ENCODE measurements at places on chromosomes 3 and 15.

- DNase-seq = no peak
These were observed at the start of gene ZNF710 for GRCh38 chr15:90001062-90001682. Gene ZNF710 (plus strand): TSS chr15:90001324. CDS start chr15:90067138, 65,814 bp downstream.

DNA sequence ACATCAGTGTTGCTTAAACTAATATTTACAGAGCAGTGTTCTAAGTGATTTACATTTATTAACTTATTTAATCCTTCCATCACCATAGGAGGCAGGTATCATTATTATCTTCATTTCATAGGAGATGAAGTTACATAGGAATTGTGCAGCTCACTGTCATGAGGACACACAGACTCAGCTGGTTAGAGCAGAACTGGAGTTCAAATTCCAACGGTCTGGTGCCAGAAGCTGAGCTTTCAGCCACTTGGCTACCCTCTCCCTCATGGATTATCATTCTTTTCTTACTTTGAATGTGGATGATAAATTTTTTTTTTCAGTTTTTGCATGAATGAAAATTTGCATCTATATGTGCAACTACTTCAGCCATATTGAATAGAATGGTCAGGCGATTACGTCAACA lies 86.0 kb upstream of the LRIG1 start:
- no peak for DNase-seq

DNA sequence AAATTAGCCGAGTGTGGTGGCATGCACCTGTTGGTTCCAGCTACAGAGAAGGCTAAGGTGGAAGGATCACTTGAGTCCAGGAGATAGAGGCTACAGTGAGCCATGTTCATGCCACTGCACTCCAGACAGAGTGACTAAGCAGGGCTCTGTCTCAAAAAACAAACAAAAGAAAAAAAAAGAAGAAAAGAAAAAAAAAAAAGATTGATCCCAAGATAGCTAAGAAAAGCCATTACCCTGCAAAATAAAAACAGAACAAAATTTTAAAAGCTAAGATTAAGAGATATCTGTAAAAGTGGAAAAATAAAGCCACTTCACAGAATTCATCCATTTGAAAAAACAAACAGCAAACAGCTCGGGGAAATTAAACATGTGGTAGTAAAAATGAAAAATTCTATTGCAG lies 23.8 kb downstream of the LRRC2 start:
- DNase-seq = no peak

- DNase-seq = no peak
These were observed 345.6 kb downstream of the FEZF2 start for GRCh38 chr3:62027796-62028195.

GRCh38 chr3:119240101-119240590 lies 532 bp downstream of the B4GALT4 start:
- no peak for DNase-seq

DNA sequence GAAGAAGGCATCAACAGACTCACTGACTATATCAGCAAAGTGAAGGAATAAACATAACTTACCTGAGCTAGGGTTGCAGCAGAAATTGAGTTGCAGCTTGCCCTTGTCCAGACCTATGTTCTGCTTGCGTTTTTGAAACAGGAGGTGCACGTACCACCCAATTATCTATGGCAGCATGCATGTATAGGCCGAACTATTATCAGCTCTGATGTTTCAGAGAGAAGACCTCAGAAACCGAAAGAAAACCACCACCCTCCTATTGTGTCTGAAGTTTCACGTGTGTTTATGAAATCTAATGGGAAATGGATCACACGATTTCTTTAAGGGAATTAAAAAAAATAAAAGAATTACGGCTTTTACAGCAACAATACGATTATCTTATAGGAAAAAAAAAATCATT lies 17.8 kb downstream of the LMOD3 start:
- no peak for DNase-seq

DNA sequence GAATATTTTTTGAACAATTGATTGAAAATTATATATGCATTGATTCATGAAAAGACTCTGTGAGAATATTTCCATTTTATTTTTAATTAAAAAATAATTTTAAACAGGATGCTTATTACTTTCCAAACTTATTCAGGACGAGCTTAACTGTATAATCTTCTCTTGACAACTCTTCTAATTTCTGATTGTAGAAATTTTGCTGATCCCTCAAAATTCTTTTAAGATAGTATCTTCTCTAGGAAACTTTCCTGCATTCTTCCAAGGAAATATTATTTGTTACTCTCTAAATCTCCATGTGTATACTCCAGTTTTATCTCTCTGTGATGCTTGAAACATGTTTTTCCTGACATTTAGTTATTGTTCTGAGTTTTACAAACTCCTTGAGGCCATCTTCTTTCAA lies 197.2 kb downstream of the BCHE start:
- no peak for DNase-seq

DNA sequence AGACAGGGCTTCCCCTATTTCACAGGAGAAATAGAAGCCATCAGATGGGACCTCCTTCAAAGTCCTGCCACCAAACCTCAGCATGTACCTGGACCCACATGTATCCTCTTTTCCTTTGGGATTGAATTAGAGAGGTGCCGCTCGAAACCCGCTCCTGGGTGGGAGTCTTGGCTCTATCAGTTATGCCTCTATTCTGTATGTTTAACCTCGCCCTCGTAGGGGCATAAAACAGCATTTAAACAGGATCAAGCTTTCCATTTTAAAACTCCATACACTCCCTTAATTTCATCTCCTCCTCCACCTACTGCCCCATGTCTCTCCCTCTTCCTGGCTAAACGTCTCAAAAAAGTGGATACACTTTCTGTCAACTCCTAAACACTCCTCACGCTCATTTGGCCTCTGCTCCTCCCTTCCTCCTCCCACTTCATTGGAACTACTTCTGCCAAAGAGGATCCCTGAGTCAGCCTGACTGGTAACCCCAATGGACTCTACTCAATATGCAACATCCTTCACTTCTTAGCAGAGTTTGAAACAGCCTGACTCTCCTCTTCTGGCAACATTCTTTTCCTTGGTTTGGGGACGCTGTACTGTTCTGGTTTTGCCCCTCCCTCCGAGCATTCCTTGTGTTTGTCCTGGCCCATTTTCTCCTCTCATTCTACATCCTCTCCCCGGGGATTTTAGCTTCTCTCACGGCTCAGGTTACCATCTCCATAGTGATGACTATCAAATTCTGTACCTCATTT lies 23.0 kb upstream of the MUC20 start:
- DNase-seq = no peak

DNA sequence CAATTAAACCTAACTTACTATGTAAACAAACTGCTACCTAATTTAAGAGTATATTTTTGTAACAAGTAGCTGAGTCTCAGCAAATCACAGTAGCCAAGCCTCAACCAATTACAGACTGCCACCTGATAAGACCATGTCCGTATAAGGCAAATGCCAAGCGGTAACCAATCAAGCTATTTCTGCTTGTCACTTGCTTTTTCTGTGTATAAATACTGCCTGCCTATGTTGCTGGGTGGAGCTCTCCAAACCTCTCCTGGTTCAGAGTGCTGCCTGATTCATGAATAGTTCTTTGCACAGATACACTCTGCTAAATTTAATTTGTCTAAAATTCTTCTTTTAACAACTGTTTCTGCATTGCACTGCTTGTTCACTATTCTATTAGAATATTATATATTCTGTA lies 42.6 kb downstream of the ZNF148 start:
- no peak for DNase-seq

DNA sequence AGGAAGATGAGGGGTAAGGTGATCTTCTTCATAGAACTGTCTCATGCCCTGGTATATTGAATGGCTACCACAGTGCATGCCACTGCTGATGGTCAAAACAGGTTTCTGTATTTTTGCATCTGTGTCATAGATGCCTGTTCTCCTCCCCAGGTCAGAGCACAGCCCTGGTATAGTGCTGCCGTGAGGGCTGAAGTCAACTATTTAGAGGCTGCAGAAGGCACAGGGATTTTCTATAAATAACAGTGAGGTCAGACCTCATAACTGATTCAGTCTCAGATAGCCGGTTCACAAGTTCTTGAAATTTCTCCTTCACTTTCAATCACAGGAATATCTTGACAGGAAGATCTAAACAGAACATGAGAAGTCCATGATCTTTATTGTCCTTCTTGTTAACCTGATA lies 99.2 kb upstream of the NUDT16 start:
- no peak for DNase-seq

DNA sequence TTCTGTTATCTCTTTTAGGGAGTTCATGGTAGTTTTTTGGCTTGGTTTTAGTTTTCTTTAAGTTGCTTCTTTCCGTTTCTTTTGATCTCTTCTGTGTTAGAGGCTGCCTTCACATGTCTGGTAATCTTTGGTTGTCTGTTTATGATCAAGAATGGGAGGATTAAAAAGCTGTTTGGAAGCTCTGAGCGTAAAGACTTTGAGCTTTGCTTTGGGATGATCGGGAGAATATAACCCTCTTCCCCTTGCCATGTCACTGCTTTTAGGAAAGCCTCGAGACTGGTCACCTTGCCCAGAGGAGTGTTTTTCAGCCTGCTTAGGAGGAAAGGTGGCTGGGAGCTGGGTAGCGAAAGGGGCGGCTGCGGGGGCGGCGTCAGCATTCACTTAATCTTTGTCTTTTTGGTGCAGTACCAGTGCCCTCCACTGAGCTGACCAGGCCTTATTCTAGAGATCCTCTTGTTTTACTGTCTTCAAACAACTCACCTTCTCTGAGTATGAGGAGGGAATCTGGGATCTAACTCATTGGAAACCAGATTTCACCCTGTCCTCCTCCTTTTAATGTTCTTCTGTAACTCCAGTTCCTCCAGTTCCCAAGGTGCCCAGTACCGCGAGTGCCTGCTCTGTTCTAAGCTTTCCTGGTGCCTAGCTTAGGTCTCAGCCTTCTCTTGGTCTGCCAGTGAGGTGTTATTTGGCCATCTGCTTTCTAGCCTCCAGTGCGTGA lies 15.5 kb downstream of the TATDN2 start:
- DNase-seq = no peak

GRCh38 chr3:157271283-157271882 lies 111.4 kb upstream of the CCNL1 start:
- DNase-seq = no peak

DNA sequence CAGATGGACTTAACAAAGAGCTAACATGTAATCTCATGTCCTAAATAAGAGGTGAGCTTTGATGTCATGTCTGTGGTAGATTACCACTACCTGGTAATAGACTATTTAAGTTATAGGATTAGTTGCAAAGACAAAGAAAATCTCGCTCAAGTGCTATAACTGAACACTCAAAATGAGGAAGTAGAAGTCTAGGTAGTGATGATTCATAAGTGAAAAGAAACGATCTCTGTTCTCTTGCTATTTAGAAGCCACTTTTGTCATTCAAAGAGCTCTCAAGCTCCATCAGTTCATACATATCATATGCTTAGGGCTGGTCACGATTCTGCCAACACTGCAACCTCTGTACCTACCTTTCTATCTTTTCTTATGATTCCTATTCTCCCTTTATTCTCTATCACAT lies 110.9 kb downstream of the EDEM1 start:
- no peak for DNase-seq

GRCh38 chr3:16508591-16508995 lies 4.9 kb downstream of the RFTN1 start:
- DNase-seq = no peak

DNA sequence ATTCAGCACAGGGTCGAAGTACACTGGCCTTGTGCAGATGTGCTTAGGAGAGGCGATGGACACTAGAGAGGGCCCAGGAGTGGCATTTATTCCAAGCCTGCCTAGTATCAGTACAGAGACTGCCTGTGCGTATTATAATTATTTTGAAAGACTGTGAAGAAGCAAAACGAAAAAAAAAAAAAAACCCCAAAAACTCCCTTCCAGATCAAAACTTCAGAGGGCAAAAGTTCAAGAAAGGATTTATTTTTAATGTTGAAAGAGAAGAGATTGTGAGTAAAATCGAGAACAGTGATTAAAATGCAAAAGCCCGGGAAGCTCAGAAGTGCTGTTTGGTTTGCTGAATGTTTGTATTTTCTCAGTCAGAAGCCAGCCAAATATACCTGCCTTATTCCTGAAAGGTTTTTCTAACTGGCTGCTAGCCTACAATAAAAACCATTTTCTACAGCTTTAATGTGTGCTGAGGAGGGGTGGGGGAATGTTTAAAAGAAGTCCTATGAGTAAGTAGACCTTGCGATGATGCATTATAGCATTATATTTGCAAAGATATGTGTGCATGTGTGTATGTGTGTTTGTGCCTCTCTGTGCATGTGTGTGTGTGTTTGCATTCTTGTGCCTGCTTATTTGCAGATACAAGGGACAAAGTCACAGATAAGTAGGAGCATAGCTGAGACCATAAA lies 19.3 kb upstream of the LZTFL1 start:
- no peak for DNase-seq

GRCh38 chr3:171168086-171168485 lies 141.6 kb upstream of the SLC2A2 start:
- DNase-seq = no peak

- DNase-seq = no peak
These were observed 61.7 kb downstream of the TGFBR2 start for GRCh38 chr3:30668051-30668609.

DNA sequence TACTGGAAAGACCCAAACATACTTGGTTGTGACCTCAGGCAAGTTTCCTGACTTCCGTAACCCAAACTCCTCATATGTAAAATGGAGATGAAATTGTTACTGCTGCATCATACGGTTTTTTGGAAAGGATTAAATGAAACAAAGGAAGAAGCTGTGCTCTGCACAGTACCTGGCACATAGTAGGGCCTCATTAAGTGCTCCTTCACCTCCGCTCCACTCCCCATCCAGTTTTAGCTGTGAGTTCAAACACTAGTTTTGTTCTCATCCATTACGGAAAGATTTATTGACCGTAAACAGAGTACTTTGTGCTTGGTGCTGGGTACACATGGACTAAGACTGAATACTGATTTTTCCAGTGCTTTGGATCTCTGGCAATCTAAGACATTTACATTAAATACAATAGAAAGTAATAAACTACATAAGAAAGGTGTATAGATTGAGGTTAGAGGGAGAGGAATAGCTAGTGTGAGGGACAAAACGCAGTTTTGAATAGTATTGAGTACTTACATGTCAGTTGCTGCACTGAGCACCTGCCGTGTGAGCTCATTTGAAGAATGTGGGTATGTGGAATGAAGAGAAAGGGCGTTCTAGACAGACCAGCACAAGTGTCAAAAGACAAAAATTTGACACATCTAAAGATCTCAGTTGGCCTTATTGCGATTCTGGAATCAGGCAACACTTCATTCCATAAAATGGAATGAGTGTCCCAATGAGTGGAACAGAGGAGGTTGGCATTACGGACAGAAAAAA lies 594 bp upstream of the ICE2 start:
- no peak for DNase-seq

DNA sequence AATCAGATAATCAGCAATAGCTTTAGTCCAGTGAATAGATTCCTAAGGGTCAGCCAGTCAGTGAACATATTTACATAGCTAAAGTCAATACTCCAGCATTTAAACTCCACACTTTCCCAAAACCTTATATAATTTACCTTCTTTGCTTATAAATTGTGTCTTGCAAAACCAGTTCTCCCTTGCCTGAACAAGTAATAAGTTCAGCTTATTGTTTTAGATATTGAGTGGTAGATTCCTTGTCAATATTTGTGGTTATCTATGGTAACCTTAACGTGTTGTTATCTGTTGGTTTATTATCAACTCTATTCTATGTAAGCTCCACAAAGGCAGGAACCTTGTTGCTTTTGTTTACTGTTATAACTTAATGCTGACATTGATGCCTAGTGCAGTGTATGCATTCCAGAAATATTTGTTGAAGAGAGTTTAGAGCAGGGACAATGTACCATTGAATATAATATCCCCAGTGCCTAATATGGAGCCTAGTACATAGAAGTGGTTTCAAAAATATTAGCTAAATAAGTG lies 24.0 kb downstream of the PLSCR5 start:
- no peak for DNase-seq

Measured in esophagus squamous epithelium (tissue), 5 donors.